ENCODE measurements at places on chromosomes 12 and 14.
A peak's percentile ranks its signal among the peaks of the same experiment; 100 is the strongest.

GRCh38 chr14:33704481-33704880 lies 246.4 kb downstream of the EGLN3 start:
- DNase-seq, result no peak

- DNase-seq, result peak; percentile 90
Measured at GRCh38 chr14:67738740-67739504, 37.2 kb downstream of the RDH12 start.

DNA sequence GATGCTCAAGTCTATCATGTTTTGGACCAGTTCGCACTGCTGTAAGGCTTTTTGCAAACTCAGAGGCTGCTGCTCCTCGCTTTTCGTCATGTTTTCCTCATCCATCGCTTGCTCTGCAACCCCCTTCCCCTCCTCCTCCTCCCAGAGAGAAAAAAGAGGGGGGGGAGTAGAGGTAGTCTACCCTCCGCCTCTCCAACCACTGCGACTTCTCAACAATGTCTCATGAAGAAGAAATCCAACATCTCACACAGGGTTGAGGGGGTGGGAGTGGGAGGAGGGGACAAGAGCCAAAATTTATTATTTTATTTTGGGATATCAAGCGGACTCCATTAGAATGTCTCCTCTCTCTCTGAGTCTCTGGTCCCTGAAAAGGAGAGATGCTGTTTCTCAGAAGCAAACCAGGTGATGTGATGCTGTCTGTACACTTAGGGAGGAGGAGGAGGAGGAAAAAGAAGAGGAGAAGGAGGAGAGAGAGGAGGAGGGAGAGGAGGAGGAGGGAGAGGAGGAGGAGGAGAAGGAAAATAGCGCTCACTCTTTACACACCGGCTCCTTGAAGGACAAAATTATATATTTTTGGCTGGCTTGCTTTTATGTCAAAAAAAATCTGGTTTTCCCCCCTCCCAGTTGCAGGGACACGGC lies 520 bp downstream of the KSR2 start:
- no peak for DNase-seq

GRCh38 chr12:48979602-48980388 lies 1.7 kb downstream of the WNT1 start:
- no peak for DNase-seq

- DNase-seq, result no peak
Measured at GRCh38 chr12:94435511-94435927, 24.1 kb downstream of the CEP83 start.

DNA sequence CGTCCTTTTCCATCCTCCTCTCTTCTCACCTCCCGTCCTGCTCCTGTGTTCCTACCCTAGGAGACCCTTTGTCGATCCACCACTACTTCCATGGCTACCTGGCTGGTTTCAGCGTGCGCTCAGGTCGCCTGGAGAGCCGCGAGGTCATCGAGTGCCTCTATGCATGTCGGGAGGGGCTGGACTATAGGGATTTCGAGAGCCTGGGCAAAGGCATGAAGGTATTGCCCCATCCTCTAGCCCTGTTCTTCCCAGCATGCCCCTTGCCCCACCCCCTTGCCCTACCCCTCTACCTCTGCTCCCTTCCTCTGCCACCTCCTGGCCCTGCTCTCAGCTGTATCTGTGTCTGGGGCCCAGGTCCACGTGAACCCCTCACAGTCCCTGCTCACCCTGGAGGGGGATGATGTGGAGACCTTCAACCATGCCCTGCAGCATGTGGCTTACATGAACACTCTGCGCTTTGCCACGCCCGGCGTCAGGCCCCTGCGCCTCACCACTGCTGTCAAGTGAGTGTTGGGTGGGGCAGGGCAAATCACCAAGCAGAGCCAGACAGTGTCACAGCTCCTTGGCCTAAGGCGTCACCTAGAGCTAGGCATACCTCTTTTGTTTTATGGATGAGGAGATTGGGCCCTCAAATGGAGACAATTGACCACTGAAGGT lies 12.8 kb downstream of the CLSTN3 start:
- no peak for DNase-seq

DNA sequence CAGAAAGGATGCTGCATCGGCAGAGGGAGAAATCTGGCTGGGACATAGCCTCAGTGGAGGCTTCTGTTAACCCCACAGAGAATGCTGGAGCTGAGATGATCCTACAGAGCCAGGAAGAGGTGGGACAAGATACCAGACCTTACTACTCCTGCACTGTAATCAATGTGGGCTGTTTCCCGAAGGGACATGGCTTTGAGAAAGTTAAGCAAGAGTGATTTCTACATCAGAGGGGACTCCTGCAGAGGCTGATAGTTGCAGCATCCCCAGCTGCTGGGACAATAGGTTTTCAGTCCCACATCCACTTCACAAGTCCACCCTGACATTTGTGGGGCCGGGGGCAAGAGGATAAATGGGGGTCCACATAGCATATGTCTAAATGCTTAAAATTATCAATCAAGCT lies 22.5 kb upstream of the CMKLR1 start:
- no peak for DNase-seq

DNA sequence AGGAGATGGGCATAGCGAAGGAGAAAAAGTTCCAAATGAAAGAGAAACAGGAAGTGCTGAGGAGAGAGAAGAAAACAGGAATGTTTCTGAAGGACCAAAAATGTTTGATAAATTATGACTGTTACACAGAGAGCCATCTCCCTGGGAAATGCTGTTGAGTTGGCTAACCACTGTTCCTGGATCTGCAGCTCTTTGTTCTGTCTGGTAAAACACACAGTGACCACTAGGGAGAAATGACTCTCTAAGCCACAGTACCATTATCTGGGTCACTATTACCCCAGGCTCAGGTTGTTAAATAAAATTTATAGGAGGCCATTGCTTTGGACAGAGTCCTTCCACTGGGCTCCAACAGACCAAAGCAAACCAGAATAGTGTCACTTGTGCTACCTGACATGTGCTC lies 219.3 kb downstream of the CRADD start:
- DNase-seq, result peak; percentile 50

GRCh38 chr14:56799343-56799645 lies 11.0 kb downstream of the OTX2 start:
- no peak for DNase-seq

DNA sequence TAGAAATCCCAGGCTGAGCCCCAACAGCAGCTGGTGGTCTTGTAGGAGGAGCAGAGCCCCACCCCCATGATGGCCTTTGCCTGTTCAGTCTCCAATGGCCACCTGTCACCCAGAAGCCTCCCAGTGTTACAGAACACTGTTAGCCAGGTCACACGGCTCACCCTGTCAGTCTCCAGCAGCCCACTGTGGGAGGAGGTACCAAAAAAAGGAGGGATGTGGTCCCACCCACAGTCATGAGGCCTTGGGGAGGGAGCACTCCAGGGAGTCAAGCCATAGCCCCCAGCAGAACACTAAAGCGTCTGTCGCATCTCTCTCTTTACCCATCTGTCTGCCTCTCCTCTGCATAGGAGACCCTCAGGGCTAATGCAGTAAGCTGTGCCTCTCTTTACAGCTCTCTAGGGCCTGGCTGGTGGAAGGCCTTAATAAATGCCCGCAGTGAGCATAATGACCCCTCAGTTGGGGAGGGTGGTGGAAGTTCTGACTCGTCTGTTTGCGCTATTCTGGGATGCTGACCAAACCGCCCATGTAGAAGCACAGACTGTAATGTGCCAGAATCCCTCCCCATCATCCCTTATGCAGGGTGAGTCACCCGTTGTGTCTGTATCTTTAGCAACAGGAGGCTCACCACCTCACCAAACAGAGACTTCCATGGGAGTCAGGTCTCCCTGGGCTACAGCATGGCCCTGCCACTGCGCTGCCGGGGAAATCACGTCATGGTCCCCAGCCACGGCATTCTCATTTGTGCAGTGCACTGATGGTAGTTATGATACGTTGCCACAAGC lies 14.6 kb downstream of the C14orf132 start:
- peak; percentile 98 for DNase-seq

- DNase-seq, result no peak
Measured at GRCh38 chr14:100857923-100858837, 32.3 kb downstream of the MEG3 start.

GRCh38 chr14:58882577-58883018 lies 244.8 kb downstream of the DACT1 start:
- DNase-seq, result peak; percentile 86

- no peak for DNase-seq
Measured at GRCh38 chr12:66050610-66051009, 79.9 kb downstream of the LLPH start.

DNA sequence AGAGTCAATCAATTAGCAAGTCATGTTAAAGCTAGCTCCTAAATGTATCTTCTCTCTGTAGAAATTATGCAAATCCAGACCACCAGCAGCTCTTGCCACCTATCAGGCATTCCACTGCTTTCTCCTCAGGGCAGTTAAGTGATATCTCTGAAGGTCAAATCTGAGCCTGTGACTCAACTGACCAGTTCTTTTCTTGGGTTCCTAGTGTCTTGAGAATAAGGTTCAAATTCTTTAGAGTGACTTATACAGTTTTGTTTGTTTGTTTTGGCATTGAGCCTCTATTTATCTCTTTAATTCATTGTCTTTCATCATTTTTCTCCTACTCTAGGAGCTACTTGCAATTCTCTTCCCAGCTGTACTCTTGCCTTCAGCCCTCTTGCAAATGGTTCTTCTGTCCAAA lies 2.5 kb upstream of the LRIG3 start:
- peak; percentile 84 for DNase-seq

DNA sequence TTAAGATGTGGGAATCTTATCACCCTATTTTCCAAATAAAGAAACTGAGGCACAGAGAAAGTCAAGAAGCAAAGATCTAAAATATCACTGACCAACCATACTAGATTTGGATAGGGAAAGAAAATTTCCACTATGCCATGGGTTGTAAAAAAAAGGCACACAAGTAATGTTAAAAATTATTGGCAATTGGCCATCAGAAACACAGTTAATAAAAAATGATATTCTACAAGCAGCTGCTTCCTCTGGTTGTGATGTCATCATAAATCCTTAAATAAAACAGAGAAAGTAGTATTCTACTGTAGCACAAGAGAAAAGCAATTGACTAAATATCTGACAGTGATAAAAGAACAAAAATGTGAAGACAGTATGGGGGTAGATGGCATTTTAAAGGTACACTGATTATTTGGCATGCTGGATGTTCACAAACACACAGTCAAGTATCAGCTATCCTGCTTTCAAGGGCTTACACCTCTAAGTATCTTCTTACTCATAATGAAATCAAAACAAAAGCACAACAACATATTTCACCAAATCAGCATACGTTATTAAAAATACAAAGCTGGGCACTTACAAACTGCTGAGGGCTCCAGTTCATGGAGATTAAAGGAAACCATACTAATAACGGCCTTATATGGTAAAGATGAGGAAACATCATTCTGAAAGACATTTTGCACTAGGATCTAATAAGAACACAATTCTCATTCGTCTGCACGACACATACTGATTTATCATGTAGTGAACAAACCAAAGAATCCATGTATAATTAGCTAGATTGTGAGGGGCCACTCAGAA lies 45.7 kb downstream of the CORO1C start:
- DNase-seq, result peak; percentile 46

GRCh38 chr14:91947475-91948184 lies at the start of gene FBLN5:
Gene FBLN5 (minus strand): TSS chr14:91947694. CDS start chr14:91947229, 465 bp downstream.
- DNase-seq, result peak; percentile 93

DNA sequence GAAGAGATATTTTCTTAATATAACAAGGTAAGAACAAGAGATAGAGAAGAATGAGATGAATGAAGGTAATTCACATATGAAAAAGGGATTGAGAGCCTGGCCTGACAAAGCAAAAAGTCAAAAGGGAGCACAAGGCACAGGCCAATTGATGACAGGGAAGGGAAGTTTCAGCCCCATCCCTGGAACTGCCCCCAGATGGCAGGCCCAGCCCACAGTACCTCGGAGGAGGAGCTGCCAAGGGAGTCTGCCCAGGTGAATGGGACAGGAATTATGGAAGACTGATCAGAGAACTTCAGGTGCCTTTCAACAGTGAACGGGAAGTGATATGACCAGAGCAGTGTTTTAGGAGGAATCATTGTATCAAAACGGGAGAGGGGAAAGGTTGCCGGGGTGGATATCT lies 15.7 kb downstream of the SNRPF start:
- DNase-seq, result no peak

DNA sequence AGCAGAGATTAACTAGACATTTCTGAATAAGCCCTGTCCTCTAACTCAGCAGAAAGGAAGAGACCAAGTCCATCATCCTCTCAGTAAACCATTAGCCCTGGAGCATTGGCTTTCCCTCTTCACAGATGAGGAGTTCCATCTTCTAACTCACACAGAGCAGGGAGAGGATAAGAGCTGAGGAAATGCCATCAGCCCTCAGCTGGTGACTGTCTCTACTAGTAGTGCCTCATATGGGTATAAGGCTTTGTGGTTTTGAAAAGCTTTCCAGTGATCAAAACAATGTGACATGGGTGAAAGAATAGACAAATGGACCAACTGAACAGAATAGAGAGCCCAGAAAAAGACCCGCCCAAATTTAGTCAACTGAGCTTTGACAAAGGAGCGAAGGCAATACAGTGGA lies 197.2 kb upstream of the NUDT4 start:
- peak; percentile 49 for DNase-seq

GRCh38 chr12:63093711-63094110 lies 57.3 kb downstream of the AVPR1A start:
- peak; percentile 32 for DNase-seq
